ENCODE measurements at places on chromosomes 5 and 9. TPM values are rescaled to one million over a fixed set of nuclear protein-coding genes. Genes with fewer than 3 reads are reported as not detected.

The CCNH gene
- polyA plus RNA-seq: 29.8 TPM

The FUBP3 gene
- polyA plus RNA-seq: 23.2 TPM

DNA sequence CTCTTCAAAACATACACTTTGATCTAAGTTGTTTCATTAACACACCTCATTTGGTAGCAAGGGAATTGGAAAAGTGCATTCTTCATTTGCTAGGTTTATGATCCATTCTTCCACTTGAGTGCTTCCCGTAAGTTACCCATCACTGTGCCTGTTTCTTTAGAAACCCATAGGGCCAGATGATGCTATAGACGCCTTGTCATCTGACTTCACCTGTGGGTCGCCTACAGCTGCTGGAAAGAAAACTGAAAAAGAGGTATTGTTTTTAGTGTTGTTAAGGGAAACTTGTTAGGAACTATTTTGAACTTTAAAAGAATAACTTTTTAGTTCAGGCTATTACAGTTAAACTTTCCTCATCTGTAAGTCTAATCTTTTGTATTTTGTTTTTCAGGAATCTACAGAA, 66.6 kb downstream of the ERAP1 start:
- DNase-seq: no peak

DNA sequence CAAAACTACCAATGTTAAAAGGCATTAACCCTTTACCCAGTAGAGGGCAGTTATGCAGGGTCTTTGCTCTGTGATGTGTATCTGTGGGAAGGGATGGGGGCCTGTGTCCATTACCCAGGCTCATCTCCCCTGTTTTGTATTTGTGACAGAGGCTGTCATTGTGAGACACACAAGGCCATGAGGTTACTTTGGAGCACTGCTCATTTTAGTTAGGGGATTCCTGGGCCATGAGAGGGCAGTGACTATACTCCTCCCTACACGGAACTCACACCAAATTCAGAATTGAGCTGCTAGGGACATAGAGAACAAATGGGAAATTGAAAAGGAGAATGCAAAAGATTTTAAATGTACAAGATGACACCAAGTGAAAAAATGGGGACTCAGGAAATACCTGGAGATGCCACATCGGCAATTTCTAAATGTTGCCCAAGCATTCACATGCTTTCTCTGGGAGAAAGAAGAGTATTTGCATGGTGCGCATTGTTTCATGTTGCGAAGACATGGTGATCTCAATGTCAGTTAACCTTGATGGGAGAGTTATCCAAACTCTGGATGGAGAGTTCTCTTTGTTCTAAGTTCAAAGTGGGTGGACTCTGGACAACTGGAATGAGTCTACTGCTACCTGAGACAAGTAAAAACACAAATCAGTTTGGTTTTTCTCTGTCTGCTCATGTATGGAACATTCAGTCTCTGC, 32.5 kb downstream of the C9orf152 start:
- no peak for DNase-seq

- DNase-seq: no peak
Observed at GRCh38 chr9:121484651-121485446, 14.8 kb downstream of the GGTA1 start.

DNA sequence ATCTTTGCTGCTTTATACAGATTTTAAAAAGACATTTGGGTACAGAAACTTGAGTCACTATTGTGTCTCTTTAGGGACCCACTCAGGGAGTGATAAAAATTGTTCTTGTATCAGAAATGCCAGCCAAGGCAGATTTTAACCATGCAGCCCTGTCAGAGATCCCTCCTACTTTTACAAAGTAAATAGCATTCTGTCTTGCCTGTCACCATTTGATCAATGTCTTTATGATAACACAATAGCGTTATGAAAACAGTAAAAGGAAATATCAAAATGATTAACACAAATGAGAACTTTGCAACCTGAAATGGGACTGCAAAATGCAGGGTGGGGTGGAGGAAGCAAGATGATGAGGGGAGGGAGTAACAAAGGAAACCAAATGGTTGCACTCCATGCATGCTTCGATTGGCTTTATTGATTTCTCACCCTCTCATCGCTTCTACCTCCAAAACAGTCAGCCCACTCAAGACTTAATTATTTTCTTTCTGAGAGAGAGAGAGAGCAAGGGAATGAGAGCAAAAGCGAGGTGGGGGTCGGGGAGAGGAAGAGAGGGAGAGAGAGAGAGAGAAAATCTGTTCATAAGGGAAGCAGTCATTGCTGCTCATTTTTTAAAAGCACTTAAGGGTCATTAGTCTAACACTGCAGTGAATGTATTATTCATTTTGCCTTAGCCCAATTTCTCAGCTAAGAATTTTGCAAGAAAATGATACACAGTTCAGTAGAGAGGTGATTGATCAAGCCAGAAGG, 576.5 kb downstream of the CSNK1G3 start:
- DNase-seq: no peak

The RAB24 gene
- 19.0 TPM for polyA plus RNA-seq

GRCh38 chr9:135986605-135987004, 25.4 kb upstream of the UBAC1 start:
- no peak for DNase-seq

The PHF24 gene
- 0.01 TPM for polyA plus RNA-seq

- no peak for DNase-seq
Observed at GRCh38 chr9:7811677-7812076, 12.1 kb upstream of the DMAC1 start.

- no peak for DNase-seq
Observed at GRCh38 chr9:92986176-92987119, 39.1 kb downstream of the FGD3 start.

GRCh38 chr5:129943936-129944335, 39.7 kb downstream of the CHSY3 start:
- no peak for DNase-seq

The KCTD16 gene
- polyA plus RNA-seq: 0.01 TPM

The MEGF10 gene
- polyA plus RNA-seq: not detected

DNA sequence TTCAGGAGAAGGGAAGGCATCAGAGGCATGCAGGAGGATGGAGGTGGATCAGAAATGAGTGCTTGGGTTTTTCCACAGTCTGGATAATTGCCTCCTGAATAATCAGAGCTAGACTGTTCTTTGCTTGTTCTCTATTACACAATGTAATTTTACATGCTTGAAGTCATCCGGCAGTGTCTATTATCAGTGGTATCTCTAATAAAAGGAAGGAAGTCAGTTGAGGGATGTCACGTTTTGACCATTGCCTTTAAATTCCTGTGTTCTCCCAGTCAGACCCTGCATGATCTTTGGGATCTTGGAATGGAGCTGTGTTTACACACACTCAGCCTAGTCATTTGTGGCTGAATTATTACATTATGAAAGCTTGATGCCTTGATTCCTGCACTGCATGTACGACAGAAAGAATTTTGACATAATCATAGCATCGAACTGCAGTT, 91.0 kb downstream of the PDE8B start:
- DNase-seq: no peak

The SOX30 gene
- polyA plus RNA-seq: 0.21 TPM

The TMEM245 gene
- polyA plus RNA-seq: 17.0 TPM

DNA sequence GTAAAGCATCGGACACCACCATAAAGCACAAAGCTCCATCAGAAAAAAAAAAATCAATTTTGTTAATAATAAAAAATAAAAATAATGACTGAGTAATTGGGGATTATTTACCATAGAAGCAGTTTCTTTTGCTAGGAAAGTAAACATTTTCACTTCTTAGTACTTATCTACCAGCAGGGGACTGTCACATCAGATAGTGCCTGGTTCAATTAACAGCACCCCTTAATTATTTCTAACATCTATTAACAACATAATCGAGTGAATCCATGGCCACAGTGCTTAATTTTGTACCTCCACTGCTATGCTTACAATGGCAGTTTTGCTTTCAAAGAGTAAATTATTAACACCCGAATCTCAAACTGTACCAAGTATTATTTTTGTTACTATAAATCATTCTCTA, 221.7 kb downstream of the SMARCA2 start:
- DNase-seq: no peak

The GTF3C4 gene
- polyA plus RNA-seq: 1.4 TPM

GRCh38 chr9:133512253-133513213, 12.2 kb downstream of the MYMK start:
- DNase-seq: no peak

GRCh38 chr5:31346896-31347551, 153.5 kb downstream of the CDH6 start:
- no peak for DNase-seq

All from liver (tissue), 10 donors.